ENCODE measurements at places on chromosomes 3 and 15.

GRCh38 chr15:53580366-53580765 is 179.1 kb downstream of the WDR72 start:
- DNase-seq = no peak

GRCh38 chr3:44039006-44039405 is 202.7 kb upstream of the TOPAZ1 start:
- no peak for DNase-seq

GRCh38 chr15:81182031-81182755 is 14.5 kb upstream of the IL16 start:
- no peak for DNase-seq

DNA sequence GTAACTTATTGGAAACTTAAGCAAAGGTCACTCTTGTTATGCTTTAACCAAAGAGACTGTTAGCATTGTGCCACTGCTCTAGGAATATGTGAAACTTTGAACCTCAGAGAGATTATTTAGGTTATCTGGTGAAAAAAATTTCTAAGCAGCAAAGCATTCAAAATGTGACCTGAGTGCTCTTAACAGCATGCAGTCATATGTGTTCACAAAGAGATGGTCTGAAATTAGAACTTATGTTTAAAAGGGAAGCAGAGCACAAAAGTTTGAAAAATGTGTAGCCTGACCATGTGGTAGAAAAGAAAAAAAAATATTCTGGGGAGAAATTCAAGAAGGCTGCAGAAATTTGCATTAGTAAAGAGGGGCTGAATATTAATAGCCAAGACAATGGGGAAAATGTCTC is 420.2 kb upstream of the CADM2 start:
- DNase-seq = no peak

- DNase-seq = no peak
These were observed 69.7 kb downstream of the SCN5A start for GRCh38 chr3:38579551-38580449.

DNA sequence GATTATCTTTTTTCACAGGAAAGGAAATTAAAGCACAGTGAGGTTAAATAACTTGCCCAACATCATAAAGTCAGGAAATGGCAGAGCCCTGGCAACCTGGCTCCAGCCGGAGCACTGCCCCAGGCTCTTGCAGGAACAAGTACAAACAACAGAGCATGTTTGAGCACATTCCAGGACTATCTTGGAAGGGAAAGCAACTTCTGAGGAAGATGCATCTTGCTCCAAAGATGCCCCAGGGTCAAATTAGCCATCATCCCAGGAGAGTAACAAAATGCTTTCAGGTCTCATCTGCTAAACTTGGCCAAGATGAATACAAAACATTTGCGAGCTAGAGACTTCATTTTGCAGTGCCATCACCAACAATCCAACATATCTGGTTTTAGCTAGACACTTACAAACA is 162.4 kb upstream of the LRRN1 start:
- DNase-seq = no peak

DNA sequence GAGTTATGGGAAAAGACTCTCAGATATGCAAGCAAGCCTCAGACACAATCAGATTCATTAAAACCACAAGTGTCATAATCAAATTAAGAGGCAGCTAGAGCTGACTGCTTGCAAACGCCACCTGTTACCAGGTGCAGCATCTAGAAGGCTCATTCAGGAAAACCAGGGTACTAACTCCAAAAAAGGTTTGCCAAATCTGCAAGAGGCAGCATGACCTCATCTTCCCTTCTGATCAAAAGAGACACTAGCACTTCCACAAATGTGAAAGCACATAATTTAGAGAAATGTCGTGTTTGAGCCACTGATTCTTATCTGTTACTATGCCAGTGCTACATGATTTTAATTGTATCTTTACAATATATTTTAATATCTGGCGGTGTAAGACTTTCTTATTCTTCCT is 123.3 kb upstream of the NANOGP8 start:
- DNase-seq = no peak

GRCh38 chr15:40872791-40873693 is 992 bp downstream of the RHOV start:
- no peak for DNase-seq

DNA sequence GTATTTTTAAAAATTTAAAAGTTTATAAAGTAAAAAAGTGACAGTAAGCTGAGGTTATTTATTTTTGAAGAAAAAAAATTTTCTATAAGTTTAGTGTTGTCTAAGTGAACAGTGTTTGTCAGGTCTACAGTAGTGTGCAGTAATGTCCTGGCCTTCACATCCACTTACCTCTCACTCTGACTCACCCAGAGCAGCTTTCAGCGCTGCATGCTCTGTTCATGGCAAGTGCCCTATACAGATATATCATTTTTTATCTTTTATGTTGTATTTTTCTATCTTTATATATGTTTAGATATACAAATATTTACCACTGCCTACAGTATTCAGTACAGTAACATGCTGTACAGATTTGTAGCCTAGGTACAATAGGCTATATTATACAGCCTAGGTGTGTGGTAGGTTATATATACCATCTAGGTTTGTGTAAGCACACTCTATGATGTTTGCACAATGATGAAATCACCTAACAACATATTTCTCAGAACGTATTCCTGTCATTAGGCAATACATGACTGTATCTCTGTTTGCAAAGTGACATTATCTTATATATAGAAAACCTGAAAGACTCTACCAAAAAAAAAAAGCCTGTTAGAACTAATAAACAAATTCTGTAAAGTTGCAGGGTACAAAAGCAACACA is 75.9 kb upstream of the TMC3 start:
- DNase-seq = no peak

DNA sequence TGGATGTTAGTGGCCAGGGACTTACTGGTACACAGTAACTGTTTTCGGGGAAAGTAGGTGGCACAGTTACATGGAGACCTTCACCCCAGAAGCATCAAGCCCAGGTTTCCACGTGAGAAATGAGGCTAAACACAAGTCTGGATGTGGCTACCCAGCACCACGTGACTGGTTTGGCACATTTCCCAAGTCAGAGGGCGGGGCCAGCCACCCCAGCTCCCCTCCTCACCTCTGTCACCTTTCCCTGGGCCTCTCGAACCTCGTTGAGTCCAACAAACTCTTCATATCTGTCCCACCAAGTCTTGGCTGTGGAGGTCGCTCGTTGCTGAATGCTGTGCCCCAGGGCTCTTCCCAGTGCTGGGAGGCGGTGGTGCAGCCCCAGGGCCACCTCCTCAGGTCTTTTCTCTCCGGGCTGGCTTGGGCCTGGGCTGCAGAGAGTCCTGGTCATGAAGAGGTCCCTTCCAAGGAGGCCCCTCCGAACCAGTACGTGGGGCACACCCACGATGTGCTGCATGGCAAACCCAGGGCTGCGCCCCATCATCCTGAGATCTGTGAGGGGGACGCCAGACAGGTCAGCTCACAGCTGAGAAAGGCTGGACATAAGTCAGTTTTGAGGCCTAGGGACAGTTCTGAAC is 4.8 kb upstream of the PLXNB1 start:
- DNase-seq = no peak

DNA sequence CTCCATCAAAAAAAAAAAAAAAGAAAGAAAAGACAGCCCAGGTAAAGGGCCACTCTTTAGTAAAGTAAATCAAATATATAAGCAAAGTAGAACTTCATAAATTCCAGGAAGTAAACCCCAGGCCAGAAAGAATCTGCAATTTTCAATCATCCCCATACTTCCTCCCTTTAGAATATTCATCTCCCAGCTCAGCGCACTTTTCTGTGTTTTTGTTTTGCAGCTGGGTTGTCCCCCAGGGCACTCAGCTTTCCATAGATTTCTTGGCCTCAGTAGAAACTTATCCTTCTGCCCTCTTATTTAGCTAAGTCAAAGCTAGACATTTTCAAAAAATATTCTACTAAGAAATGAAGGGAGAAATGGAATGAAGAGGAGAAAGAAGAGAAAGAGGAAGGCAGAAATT is 24.0 kb upstream of the SPRED1 start:
- no peak for DNase-seq

GRCh38 chr3:57048052-57048671 is 12.3 kb upstream of the SPATA12 start:
- DNase-seq = no peak

DNA sequence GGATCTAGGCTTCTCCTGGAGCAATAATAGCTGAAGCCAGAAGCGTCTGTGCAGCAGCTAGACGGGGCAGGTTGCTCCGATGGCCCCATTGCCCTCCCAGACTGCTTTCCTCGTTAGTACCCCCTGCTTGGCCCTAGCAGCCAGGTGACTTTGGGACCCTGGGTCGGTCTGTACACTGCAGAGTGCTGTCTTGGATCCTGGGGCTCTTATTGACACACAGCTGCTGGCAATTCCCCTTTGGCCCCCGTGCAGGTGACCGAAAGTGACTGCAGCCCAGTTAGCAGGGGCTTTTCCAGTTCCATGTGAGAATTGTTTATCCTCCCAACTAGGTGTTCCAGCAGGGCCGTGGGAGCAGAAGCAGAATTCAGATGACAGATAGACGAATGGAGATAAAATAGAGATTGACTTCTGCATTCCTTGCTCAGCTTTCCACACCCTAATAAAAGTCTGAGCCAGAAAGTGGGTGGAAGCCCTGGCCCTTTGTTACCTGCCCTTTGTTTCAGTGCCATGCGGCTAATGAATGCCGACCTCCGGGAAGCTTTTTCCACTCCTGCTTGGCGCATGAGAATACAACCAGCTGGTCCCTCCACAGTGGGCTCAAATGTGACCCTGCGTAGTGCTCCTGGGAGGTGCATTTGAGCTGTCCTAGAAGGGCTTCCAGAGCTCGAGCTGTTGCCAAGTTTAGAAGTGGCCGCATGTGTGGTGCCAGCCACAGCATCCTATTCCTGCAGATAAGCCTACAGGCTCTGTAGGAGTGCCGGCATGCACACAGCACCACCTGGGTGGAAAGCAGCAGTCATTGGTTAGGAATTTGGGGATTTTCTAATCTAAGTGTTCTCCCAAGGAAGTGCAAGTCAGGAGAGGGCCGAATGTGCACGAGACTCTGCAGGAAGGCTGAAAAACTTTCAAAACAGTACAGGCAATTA is 94.4 kb downstream of the SLCO3A1 start:
- no peak for DNase-seq

DNA sequence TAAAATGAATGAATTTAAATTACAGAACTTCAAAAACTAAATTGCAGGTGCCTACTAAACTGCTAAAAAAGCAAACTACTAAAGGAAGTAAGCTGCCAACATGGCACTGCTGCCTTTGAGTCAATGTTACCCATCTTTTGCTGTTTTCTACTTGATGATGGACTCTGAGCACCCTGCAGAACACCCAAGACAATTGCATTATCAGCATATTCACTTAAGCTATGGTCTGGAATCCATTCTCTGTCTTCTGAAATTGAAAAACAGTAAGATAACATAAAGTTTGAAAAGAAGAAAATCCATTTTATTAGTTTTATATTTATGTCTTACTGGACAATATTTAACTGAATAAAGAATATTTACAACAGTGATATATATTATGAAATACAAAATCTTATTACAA is 91.4 kb downstream of the ZBBX start:
- DNase-seq = no peak

- DNase-seq = no peak
These were observed 254.5 kb upstream of the LYSMD4 start for GRCh38 chr15:99987701-99988100.

GRCh38 chr3:58038675-58039292 is 30.6 kb downstream of the FLNB start:
- DNase-seq = no peak

- DNase-seq = no peak
These were observed 170.9 kb downstream of the ERC2 start for GRCh38 chr3:56297281-56297840.

DNA sequence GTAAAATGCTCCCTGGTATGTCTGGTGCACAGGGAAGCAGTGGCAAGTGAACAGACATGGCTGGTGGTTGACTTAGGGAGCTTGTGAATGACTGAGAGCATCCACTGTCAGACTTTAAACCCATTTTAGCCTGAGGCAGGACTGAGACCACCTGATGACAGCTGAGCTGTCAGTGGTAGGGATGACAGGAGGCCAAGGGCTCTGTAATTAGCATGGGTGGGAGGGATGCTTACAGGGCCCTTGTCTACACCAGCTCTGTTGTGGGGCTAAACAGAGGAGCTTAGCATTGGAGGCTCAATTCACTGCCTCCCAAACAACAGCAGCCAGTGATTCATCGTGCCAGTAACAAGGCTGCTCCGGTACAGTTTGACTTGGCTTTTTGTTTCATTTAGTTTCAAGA is 169.4 kb downstream of the CHST2 start:
- no peak for DNase-seq

DNA sequence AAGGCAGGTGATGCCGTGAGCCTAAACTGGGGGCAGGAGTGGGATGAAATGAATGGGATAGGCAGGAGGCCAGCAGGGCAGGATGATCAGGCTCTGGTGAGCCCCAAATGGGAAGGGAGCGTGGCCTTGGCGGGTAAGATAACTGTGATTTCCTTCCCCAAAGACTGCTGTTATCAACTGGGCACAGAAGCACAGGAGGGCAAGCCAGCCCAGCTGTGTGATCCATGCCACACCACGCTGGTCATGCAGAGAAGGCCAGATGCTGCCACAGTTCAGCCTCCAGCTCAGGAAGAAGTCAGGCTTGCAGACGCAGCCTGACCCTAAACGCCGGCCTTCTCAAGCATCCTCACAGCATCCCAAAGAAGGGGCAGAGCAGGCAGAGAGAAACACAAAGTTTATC is 52.1 kb upstream of the GNB5 start:
- no peak for DNase-seq

DNA sequence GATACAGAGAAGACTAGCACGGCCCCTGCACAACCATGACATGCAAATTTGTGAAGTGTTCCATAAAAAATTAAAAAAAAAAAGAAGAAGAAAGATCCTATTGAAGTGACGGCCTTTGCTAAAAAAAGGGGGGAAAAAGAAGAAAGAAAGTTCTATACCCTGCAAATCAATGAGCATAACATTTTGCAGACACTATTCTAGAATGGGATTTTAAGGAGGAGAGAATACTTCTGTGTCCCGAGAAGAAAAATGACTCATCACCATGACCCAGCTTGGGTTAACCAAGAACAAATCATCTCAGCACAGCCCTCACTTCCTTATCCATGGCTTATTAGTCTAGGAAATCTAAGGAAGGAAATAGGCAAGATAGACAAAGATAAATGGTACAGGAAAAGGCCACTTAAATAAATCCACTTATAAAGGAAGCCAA is 7.4 kb upstream of the SH3BP5 start:
- DNase-seq = no peak

DNA sequence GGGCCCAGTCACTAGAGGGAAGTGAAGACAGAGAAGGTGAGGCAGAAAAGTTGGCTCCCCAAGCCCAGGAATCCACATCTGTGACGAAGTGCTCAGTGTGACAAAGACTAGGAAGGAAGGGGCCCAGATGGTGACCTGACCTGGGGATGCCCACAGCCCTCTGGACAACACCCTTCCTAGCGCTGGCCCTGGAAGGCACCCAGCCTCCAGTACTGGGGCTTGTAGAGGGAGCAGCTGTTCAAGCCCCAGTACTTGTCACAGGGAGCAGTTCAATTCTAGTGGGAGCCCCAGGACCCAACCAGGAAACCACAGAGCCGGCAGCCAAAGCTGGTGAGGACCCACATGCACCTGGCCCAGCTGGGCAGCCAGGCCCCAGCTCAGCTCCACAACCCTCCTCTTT is 190.8 kb downstream of the XXYLT1 start:
- no peak for DNase-seq

DNA sequence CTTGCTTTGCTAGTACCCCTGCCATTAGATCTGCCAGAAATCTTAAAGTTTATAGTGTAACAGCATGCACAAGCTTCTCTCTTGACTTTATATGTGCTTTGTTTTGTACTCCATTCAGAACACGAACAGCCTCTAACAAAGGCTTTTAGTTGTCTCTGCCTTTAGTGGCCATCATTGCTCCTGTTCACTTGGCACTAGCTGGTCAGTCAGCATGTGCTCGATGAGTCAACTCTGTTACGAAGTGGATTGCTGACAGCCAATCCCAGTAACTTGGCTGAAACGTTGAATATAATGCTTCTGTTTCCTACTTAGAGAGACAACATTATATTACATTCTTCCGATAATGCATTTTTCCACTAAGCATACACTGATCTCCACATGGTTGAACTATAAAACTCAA is 349.2 kb downstream of the NAALADL2 start:
- DNase-seq = no peak

Measured in activated CD4-positive, alpha-beta T cell treated with anti-CD3 and anti-CD28 coated beads, Interleukin-10, Interleukin-2, amounts not matched to agents 100 ng/mL and 50 ng/mL, durations not matched to agents 16 hours and 8 hours (primary cell).